ENCODE measurements at places on chromosomes 2 and 18. TPM values are rescaled to one million over a fixed set of nuclear protein-coding genes. Genes with fewer than 3 reads are reported as not detected.

Gene HRH4
- 0.23 TPM for total RNA-seq

Gene HOXD13
- total RNA-seq, result not detected

Gene DCAF17
- 74.0 TPM for total RNA-seq

Gene TMEM237
- total RNA-seq, result 35.1 TPM

Gene NT5C1B
- total RNA-seq, result not detected

Gene SERPINB7
- total RNA-seq, result not detected

Gene NT5DC4
- not detected for total RNA-seq

Gene MC5R
- 0.69 TPM for total RNA-seq

Gene ARHGAP25
- 2.3 TPM for total RNA-seq

Gene UGT1A3
- not detected for total RNA-seq

Gene ABCG8
- 1.2 TPM for total RNA-seq

Gene MEIS1
- total RNA-seq, result 54.2 TPM

Gene NDC80
- total RNA-seq, result 14.3 TPM
